ENCODE measurements at places on chromosomes 13 and 19. TPM values are rescaled to one million over a fixed set of nuclear protein-coding genes. Genes with fewer than 3 reads are reported as not detected.

GRCh38 chr13:101144808-101145419, 271.4 kb downstream of the NALCN start:
- DNase-seq = no peak

PNMA8A gene
- total RNA-seq = 9.4 TPM

FEM1A gene
- 49.6 TPM for total RNA-seq

DNA sequence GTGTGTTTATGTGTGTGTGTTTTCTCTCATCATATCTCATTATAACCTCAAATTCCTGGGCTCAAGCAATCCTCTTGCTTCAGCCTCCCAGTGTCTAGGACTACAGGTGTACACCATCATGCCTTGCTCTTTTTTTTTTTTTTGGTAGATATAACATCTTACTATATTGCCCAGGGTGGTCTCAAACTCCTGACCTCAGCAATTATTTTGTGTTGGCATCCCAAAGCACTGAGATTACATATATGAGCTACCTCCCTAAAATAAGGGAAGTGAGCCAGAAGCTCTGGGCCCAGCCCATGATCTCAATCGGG, 448 bp upstream of the ZNF543 start:
- DNase-seq = no peak

- no peak for DNase-seq
These were observed 2758.2 kb downstream of the PCDH9 start for GRCh38 chr13:64471916-64472315.

DNA sequence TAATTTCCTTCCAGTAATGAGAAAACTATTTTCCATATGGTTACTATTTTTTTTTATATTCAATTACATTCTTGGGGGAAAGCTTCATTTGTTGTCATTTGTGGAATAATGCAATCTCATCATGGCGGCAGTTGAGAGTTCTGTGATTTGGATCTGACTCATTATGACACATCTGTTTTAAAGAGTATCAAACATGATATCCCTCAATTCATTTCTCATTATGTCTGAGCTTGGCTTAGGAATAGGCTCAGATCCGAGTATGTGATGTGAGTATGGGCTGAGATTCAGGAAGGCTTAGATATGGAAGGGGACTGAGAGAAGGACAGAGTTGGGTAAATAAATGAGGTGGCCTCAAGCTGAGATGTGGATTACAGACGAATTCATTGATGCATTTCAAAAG, 64.4 kb downstream of the POSTN start:
- DNase-seq = no peak

GRCh38 chr19:33040994-33041827, 23.5 kb downstream of the RHPN2 start:
- DNase-seq = no peak

DNA sequence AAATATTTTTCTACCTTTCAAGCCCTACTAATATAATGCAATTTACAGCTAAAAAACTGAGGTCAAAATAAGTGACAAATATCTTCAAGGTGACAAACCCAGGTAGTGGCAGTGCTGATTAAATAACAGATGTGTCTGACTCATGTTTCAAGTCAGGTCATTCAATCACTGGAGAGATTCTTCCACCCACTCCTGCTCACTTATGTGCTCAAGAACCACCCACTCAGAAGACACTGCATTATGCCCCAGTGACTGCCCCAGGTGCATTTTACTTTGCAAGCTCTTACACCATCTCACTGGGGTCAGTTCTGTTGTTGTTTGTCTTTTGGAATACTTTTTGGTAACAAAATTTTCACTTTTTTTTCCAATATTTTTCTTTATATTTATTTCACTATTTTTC, 2.2 kb downstream of the ZNF100 start:
- no peak for DNase-seq

- DNase-seq = peak; percentile 75
These were observed 10.0 kb downstream of the COL5A3 start for GRCh38 chr19:10000171-10000826.

C1QTNF9 gene
- total RNA-seq = 3.9 TPM

DNA sequence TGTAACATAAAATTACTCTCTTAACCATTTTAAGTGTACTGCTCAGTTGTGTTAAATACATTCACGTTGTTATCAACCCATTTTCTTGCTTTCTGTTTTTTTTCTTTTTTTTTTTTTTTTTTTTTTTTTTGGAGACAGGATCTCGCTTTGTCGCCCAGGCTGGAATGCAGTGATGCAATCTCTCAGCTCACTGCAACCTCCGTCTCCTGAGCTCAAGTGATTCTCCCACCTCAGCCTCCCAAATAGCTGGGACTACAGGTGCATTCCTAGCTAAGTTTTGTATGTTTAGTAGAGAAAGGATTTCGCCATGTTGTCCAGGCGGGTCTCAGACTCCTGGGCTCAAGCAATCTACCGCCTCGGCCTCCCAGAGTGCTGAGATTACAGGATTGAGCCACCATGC, 42.5 kb upstream of the C13orf42 start:
- DNase-seq = no peak

SPRED3 gene
- total RNA-seq = 0.10 TPM

- DNase-seq = no peak
These were observed 118.7 kb downstream of the FOXO1 start for GRCh38 chr13:40547591-40548315.

GRCh38 chr19:19257137-19257536, 16.0 kb downstream of the TM6SF2 start:
- no peak for DNase-seq

ZNF850 gene
- 5.6 TPM for total RNA-seq

RABAC1 gene
- 61.0 TPM for total RNA-seq

GRCh38 chr13:33978653-33979052, 160.7 kb downstream of the RFC3 start:
- DNase-seq = no peak

DNA sequence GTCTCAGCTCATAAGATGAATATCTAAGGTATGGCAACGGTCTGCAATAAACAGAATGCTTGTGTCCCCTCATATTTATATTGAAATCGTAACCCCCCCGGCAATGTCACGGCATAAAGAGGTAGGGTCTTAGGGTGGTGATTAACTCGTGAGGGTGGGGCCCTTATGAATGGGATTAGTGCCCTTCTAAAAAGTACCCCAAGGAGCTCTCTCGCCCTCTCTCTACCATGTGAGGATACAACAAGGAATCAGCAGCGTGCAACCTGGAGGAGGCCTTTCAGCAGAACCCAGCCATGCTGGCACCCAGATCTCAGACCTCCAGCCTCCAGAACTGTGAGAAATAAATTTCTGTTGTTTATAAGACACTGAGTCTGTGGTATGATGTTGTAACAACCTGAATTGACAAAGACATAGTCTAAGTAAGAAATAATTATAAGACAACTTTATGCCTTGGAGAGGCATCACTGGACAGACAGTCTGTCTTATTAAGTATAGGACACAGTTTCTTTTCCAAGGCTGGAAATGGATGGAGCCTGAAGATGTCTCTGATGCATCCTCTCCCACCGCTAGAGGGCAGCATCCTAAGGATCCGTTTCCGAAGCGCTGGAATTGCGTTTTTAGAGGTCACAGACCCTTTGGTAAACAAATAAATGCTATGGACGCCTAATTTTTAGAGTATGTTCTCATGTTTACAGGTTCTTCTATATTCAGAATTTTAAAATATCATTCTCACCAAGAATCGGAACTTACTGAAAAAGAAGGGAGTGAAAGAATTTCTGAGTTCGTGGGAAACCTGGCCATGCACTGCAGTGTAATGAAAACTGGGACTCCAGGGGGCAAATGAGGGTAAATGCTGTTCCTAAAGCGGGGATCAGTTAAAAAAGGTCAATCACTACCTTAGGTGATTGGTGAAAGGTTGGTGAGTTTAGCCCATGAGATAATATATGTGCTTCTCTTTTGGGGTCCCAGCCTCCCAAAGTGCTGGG, 13.3 kb upstream of the LEUTX start:
- DNase-seq = peak; percentile 43

CFAP97D2 gene
- not detected for total RNA-seq

GRCh38 chr13:90984756-90985155, 362.7 kb upstream of the MIR17HG start:
- DNase-seq = no peak

PGLYRP1 gene
- 0.50 TPM for total RNA-seq

IFI30 gene
- total RNA-seq = 20.6 TPM

KLK4 gene
- not detected for total RNA-seq

DNA sequence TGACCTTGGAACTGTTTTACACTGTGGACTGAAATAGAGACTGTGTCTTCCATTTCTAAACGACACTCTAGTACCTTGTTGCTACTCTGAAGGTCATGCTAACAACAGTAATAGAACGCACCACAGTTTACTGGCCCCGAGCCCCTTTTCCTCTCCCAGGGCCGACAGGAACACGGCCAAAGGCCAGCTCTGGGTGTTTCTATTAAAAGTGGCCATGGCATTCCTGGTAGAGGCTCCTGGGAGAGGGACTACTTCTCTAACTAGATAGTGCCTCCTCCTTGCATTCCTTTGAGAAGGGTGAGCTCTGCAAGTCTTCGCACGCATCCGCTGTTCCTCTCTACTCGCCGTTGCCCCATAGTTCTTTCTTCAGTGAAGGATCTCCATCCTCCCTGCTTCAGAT, 18.7 kb upstream of the SIAH3 start:
- peak; percentile 63 for DNase-seq

KLF2 gene
- 72.1 TPM for total RNA-seq

TINCR gene
- total RNA-seq = not detected

DNA sequence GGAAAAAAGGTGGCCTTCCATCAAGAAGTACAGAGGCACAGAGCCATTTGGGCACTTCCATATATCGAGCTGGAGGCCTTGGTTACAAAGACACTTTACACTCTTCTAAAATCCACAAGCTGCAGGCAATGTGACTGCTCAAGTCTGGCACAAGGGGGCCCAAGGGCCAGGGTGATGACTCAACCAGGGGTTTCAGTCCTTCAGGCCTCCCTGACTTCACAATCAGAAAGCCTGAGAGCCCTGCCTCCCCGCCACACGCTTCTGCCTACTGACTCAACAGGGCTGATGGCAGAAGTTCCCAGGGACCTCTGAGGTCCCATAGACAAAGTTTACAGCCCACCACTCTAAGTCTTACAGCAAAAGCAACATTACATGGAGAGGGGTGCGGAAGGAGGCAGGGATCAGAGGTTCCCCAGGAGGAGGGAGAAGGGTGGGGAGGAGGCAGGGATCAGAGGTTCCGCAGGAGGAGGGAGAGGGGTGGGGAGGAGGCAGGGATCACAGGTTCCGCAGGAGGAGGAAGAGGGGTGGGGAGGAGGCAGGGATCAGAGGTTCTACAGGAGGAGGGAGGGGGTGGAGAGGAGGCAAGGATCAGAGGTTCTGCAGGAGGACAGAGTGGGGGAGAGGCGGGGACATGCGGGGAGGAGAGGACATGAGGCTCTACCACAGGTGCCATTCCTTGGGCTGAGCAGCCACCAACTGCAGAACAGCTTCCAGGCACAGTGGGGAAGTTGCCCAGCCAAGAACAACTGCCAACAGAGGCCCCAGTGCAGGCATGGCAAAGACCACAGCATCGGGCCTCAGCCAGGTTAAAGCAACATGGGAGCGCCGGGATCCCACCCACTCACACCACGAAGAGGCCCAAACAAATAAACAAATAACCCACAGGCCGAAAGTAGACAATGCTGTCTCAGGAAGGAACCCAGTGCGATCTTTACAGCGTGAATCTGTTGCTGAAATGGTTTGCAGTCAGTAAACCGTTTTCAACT, 52.0 kb downstream of the SLC7A1 start:
- no peak for DNase-seq

GRCh38 chr13:90613076-90613795, 734.3 kb upstream of the MIR17HG start:
- DNase-seq = no peak

GRCh38 chr13:26813321-26813979, 52.9 kb upstream of the GPR12 start:
- DNase-seq = no peak

CARM1 gene
- 32.5 TPM for total RNA-seq

DNA sequence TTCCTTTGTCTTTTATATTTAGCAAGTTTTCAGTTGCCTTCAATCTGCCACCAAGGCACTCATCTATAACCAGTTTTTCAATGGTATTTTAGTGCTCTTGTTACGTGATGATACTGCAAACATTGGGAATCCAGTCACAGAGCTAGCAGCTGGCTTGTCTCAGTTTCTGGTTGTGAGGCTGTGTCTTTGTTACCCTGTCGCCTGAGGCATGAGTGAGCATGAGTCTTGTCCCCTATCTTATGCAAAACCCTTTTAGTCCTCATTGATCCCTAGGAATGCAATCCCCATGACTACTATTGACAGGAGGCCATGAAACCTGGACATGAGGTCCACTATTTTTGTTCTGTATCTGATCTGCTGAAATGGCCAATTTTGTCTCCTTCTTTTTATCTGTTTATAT, 391.0 kb downstream of the LMO7 start:
- no peak for DNase-seq

- DNase-seq = no peak
These were observed 101.4 kb upstream of the GPR12 start for GRCh38 chr13:26861941-26862340.

- DNase-seq = no peak
These were observed 23.1 kb upstream of the EIF3G start for GRCh38 chr19:10142701-10143375.

Measured in left ventricle myocardium superior (tissue), 1 donor.